ENCODE measurements at places on chromosomes 13 and 19.

DNA sequence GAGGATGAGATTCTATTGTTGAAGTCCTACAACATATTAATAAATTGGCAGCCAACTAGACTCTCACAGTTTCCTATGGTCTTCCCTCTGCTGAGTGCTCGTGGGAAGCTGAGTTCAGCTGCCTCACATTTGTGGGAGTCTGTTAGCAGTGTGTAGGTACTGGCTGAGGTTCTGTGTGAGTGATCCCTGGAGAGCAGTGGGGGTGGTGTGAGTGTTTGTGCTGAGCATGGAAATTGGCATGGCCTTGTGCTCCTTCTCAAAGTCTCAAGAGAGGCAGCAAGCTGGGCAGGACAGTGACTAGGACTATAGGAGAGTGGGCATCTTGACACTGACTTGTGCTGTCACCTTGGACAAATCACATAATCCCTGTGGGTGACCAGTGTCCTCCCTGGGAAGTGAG lies 298.3 kb downstream of the MTUS2 start:
- DNase-seq, result no peak

- peak; percentile 49 for DNase-seq
Measured at GRCh38 chr13:112587212-112587763, 665 bp downstream of the TUBGCP3 start.

DNA sequence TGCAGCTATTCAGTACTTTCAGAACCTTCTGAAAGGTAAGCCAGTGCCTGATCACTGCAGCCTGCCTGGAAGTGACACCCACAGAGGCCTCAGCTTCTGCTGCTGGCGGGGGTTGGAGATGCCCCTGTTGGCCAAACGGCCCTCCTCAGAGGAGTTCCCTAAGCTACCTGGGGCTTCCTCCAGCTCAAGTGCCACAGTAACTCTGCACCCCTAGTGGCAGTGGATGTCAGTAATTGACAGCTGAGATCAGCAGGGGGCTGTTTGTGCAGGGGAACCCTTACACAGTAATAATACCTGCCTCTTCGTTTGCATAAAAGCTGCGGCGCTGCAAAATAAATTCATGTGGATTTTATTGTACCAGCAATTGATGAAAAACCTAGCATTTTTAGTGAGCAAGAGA lies 28.9 kb downstream of the TDRD12 start:
- DNase-seq, result no peak

DNA sequence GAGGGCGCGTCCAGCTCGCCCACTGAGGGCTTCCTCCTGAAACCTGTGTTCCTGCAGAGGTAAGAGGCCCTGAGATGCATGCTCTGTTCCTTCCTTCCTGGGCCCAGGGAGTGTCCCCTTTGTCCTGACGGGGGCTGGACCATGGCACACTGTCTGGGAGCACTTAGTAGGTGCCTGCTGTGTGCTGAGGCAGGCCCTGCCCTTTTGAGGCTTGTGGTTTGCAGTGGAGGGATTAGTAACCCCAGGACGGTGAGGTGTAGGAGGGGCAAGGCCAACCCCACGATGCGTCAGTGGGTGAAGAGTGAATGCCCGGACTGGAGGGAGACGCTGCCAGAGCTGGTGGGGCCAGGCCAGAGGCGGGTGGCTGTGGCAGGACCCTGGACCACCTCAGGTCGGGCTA lies 11.2 kb upstream of the F2RL3 start:
- DNase-seq, result no peak

DNA sequence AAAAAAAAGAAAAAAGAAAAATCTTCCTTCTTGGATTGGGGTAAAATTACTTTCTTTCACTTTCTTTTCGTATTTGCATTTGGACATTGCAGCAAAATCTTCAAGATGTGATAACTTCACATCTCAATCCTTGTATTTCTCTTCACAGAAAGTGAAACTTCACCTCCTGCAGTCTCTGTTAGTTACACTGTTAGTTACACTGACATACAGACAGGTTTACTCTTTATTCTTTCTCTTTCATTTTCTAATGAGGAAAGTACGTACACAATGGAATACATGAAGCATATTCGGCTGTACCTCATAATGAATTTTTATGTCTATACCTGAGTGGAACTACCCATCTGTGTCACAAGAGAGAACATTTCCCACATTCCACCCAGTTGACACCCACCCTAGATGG lies 459.1 kb upstream of the GPC6 start:
- no peak for DNase-seq

DNA sequence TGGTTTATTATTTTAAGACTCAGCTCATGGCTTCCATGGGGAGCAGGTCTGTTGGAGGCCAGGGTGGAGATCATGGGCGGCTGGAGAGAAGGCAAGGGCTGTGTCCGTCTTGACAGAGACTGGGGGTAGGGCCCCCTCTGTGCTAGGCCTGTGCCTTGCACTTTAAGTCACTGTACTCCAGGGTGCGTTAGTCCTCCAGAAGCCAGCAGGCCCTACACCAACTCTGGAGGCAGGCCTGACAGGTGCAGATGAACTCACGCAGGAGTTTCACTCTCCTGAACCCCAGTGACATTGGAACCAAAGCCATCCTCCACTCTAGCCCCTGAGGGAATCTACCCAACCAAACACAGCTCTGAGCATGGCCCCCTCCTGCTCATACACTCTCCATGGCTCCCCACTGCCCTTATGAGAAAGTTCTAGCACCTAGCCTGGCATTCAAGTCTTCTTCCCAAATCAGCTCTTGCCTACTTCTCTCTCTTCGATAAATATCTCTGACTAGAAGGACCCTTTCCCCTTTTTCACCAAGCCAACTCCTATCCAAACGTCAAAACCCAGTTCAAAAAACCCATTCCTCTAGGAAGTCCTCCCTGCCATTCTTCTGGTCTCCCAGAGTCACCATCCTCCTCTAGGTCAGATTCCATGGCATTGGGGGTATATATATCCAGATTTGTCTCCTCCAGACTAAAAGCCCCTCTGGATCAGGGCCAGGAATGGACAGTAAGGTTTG lies 15.1 kb downstream of the MEF2B start:
- DNase-seq, result no peak

Measured in activated CD4-positive, alpha-beta T cell treated with anti-CD3 and anti-CD28 coated beads, Interleukin-2, amount 50 U/mL, for 24 hours (primary cell).